ENCODE measurements at places on chromosomes 2 and 18.

DNA sequence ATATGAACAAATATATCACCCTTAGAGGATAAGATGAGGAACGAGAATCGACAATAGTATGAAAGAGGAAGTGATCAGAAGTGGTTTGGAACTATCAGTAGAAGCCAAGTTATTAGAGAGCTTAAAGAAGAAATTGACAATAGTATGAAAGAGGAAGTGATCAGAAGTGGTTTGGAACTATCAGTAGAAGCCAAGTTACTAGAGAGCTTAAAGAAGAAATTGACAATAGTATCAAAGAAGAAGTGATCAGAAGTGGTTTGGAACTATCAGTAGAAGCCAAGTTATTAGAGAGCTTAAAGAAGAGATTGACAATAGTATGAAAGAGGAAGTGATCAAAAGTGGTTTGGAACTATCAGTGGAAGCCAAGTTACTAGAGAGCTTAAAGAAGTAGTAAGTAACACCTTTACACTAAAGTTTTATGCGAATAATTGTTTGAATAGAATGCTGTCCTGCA is 175.5 kb downstream of the ZNF407 start:
- no peak for DNase-seq

DNA sequence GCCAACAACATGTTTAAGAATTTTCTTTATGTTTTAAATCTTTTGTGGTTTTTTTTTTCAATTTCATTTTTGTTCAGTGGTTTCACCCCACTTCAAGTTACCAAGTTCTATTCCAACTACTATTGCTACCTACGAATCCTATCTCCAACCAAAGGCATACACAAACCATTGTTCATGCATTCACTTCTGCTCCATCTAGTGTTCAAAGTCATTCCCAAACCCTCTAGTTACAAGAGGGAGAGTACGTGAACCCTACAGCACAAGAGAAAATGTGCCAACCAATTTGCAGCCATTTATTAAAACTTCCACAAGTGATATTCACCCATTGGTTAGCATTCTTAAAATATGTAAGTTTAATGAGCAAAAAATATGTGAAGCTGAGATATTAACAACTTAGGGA is 295.1 kb upstream of the KYNU start:
- no peak for DNase-seq

DNA sequence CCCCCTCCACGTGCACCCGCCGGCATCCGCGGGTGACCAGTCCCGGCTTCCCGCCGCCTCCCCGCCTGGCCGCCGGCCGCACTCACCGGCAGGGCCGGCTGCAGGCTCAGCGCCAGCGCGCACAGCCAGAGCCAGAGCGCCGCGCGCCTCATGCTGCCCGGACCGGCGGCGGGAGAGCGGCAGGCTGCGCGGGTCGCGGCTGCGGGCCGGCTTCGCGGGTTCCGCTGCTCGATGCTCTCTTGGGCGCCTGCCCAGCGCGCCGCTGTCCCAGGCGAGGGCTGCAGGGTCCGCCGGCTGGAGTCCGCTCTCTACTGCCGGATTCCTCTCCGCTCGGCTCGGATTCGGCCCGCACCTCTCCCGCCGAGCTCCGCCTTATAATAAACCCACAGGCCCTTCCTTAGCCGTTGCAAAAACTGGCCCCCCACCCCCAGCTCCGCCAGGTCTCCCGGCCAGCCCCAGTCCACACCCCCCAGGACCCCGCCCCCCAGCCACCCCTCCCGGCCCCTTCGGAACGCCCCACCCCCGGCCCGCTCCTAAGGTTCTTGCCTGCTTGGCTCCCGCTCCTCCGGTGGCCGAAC is at the start of gene SDC1:
SDC1 (minus strand) TSS at position 415 of the 578 bp plus-strand sequence; CDS start at position 152, 263 bp downstream.
- DNase-seq: peak; percentile 9

DNA sequence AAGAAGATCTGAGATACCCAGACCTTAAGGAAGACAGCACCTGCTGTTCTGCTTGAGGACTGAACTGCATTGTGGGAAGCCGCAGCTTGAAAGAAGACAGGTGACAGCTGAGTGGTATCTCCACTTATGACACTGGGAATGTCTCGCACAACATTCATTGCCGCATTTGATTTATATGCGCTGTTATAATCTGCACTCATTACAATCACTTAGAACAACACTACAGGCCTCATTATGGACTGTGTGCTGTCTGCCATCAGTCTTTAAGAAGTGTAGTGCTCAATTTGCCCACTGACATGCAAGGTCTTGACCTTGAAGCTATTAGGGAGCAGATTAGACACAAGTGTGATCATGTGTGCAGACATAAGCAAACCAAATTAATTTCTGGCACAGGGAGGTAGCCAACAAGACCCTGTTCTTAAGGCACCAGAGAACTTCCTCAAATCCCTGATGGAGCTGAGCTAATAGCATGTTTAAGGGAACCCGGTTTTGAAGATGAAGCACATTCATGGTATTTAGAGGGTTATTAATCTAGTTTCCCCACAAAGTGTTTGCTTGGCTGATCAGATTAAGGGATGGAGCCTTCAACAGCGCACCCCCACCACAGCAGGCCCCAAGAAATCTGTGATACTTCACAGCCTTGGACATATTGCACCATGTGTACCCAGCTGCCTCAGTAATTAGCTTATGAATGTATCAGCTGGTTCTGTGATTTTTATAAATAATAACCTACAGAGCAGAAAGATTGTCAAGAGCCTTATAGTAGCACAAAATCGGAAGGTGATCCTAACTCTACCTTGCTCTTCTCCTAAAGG is 146.8 kb downstream of the SATB2 start:
- no peak for DNase-seq

- DNase-seq: no peak
Observed at GRCh38 chr2:79832511-79833234, 319.8 kb downstream of the CTNNA2 start.

GRCh38 chr18:71398531-71398930 is 1109.7 kb downstream of the SOCS6 start:
- DNase-seq: no peak

All from T-helper 2 cell treated with Interferon-gamma antibody and Interleukin-4, amounts not matched to agents 5 μg/mL and 100 μg/mL, for 36 hours (primary cell).